ENCODE measurements at places on chromosomes 13 and 19.

GRCh38 chr19:31546205-31546960 lies 197.1 kb upstream of the TSHZ3 start:
- no peak for DNase-seq

GRCh38 chr13:53848366-53848961 lies 819.9 kb downstream of the OLFM4 start:
- DNase-seq: no peak

DNA sequence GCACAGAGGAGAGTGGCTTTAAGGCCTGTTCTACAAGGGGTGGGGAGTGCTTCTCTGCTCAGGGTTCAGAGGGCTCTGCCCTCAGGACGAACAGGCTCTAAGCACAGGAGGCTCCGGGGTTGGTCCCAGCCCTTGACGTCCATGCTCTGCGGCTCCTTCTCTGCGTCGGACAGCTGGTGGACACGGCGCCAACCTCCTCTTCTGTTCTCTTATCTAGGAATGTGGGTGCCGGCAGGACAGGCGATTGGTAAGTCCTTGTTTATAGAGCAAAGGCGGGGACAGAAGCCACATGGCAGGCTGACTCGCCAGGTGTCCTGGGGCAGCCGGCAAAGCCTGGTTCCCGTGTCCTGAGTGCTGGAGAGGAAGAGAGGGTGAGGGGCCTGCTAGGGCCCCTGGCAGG lies 8.4 kb upstream of the RPS15 start:
- no peak for DNase-seq

DNA sequence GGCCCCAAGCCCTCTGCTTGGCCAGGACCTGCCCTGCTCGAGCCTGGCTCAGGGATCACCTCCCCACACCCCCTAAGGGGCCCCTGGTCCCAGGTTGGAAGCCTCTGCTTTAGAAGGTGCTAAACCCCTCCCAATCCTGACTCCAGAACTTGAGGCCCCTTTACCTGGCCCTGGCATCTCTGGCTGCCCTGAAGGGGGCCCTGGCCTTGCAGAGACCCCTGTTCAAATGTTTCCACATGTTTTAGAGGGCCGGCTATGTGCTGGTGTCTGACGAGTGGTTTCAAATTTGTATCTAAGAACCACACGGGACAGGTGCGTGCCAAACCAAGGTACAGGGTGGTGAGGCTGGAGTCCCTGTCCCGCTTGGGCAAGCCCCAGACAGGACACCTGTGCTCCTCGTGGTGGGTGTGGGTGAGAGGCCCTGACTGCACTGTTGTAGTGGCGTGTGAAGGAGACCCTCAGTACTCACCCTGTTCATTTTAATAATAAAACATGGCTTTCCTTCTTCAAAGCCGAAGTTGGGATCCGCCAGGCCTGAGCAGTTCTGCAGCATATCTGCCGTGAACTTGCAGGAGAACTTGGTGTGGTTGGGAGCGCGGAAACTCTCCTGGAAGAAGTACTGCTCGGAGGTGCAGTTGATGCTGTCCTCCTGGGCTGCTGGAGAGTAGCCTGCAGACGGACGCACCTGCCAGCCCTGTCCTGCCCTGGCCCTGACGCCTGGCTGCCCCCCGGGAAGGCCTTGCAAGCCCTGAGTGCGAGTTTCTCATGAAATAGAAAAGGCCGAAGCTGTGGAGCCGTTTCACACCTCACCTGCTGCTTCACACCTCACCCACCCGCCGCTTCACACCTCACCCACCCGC lies 5.4 kb downstream of the ATP4B start:
- DNase-seq: no peak
